Iris pigment epithelial cell (primary cell): ENCODE measurements at places on chromosomes 16 and 17.

DNA sequence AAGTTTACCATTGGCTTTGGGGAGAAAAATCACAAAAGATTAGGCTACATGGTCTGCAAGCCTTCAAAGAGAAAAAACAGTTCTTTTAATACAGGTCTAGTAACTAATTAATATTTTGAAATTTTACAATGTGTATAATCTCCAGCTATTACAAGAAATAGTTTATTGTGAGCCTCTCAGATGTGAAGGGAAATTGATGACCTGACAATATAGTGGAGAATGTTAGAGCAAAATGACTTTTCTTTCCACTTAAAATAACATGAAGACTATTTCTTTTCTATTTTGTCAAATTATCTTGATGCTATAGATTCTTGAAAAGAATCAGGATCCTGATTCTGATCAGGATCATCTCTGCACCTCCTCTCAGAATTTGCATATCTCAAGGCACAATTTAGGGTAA is 362.3 kb downstream of the PMP22 start:
- DNase-seq, result no peak

DNA sequence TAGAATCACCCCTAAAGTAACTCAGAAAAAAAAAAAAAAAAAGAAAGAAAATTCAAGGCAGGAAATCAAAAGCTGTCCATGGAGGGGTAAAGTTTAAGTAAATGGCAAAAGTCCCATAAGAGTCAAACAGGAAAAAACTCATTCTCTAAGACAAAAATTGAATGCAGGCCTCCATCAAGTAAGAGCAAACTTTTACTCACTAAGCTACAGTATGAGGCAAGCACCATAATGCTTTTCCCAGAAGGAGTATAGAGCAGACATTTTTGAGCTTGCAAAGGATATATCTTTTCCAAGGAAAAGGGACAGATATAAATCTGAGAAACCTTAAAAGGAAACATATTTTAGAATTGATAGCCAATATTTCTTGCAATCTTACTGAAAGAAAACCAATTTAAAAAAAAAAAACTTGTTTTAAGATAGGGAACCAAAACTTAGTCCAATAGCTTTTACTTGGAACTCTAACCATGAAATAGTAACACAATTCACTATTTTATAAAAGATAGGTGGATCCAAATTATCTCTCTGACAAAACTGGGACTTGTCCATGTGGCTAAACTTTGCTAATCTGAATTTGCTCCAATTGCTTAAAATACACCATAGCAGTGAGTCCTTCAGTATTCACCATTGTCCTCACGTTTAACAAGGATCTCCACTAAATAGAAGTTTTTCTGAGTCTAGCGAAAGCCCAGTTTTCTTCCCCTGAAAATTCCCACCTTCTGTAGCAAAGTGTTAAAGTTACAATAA is 99.8 kb downstream of the CDH11 start:
- DNase-seq, result no peak

- peak; percentile 74 for DNase-seq
These were observed 125.8 kb downstream of the CCDC182 start for GRCh38 chr17:57619061-57619937.

DNA sequence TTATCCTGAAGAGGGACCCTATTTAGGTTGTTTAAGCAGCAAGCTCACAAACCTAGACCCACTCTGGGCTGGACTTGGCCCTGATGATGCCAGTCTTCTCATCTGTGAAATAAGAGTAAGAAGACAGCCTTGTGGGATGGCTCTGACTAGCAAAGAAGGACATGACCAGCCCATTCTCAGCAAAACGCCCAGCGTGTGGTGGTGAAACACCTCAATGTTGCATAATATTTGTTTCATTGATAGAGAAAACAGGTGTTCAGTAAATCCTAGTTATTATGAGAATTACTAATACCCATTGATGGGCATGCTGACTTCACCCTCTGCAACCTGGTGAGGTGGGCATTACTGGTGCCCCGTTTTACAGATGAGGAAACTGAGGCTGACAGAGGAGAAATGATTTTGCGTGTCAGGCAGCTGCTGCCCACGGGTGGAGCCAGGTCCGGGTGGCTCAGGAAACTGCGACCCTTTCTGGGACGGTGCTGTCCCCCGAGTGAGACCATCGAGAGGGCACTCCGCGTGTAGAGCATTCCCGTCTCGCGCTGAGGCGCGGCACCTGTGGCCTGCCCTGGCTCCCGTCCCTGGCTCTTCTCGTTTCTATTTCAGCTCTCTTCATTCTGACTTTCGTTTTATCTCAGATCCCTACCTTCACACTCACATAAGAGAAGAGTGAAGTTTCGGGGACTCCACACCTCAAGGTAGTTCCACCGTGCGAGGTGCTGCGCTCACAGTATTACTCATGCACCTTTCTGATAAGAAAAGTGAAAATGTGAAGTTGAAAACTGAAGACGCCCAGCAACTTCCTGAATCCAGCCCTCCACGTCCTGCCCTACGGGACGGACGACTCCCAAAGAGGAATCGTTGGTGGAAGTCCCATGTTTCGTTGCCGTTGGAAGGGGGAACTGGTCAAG is 48.5 kb downstream of the IRF8 start:
- no peak for DNase-seq

- DNase-seq, result peak; percentile 28
These were observed 3.0 kb downstream of the ALKBH5 start for GRCh38 chr17:18186627-18186982.

- no peak for DNase-seq
These were observed 28.1 kb upstream of the NXPH3 start for GRCh38 chr17:49547566-49547965.

DNA sequence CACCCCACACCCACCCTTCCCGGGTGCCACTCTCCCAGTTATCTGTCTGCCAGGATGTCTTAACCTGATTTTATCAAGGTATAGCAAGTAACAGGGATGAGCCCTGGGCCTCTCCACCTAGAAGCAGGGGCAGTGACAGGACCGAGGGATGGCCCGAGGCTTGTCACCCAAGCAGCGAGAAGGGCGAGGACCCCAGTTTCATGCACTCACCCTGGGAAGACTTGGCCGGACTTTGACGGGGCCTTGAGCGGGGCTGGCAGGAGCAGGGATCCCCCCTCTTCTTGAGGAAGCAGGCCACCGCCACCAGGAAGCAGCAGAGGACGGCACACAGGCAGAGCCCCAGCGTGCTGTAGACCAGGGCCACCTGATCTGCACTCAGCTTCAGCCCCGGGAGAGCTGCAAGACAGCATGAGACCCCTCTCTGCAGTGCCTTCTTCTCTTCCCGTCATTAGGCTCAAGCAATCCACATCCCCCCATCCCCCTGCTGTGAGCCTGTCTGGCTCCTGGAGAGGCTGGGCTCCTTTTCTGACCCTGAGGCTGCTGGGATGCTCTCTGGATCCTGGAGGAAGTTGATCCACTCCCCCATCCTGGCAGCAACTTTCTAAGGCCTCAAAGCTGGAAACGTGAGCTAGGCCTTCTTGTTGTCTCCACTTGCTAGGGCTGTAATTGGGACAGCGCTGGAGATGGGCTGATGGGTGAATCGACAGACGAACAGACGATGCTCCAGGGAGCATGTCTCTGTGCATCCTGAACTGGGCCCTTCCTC is 31.6 kb downstream of the TNFRSF13B start:
- DNase-seq, result no peak

DNA sequence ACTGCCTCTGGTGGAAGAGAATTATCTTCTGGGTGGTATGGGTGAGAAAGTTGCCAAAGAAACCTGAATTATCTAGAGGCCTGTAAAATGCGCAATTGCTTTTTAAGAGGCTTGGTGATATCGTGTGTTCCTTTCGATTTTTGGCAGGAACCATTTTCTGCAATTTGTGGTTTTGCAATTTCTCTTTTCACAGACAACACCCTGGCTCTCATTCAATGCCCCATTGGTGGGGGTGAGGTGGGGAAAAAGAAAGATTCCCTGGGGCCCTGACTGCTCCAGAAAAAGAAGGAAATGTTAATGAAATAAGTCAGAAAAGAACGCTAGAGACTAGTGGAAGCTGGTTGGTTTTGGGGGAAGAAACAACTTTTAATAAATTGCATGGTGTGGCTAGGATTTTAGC is 77.4 kb downstream of the ANKFN1 start:
- DNase-seq, result no peak

- DNase-seq, result no peak
These were observed 10.2 kb downstream of the MYO19 start for GRCh38 chr17:36524428-36524876.

DNA sequence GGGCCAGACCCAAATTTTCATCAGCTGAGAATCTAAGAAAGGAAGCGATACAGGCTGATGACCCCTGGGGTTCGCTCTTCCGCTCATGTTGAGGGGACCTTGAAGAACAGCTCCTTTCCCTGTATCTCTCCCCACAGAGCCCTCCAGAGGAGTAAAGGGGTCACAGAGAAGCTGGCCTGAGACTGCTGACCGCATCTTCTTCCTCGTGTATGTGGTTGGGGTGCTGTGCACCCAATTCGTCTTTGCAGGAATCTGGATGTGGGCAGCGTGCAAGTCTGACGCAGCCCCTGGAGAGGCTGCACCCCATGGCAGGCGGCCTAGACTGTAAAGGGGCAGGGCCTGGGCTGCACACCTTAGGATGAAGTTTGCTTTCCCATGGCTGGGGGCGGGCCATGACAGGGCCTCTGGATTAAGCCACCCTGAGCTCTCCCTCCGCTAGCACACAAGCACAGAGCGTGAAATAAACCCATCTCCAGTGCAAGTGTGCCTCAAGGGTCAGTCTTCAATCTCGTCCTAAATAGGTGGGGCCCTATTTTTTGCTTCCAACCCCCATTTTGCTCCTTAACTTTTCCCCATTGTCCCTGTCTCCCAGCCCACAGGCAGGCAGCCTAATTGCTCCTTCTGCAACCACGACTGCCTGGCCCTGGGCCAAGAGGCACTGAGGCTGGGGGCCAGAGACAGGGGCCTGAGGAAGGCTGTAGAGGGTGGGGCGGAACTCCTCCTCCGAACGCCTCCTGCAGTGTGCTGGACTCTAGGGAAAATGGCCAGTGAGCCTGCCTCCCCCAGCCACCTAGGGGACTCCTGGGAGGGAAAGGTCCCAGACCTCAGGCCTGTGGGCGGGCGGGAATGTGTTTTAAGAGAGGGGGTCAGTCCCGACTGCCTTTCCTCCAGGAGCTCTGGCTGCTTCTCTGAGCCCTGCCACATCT is 3.6 kb downstream of the ZACN start:
- no peak for DNase-seq

DNA sequence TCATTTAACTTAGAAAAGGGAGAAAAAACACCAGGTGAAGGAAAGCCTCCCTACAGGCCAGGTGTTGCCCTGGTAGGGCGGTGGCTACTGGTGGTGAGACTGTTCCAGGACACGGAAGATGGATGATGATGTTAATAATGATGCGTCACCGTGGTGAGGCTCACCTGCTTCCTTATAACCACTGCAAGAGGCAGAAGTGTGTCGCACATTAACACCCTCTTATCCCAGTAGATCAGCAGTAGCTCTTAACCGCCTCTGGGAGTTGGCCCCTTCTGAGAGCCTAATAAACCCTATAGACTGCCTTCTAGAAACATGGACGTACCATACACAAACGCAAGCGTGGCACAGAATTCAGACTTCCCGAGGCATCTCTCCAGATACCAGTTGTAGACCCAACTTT is 7.8 kb downstream of the BFAR start:
- DNase-seq, result no peak
